ENCODE measurements at places on chromosomes 3 and 15.

GRCh38 chr15:34818526-34818925 is 23.2 kb upstream of the ACTC1 start:
- no peak for DNase-seq

GRCh38 chr3:178434206-178434805 is 101.9 kb upstream of the KCNMB2 start:
- no peak for DNase-seq

DNA sequence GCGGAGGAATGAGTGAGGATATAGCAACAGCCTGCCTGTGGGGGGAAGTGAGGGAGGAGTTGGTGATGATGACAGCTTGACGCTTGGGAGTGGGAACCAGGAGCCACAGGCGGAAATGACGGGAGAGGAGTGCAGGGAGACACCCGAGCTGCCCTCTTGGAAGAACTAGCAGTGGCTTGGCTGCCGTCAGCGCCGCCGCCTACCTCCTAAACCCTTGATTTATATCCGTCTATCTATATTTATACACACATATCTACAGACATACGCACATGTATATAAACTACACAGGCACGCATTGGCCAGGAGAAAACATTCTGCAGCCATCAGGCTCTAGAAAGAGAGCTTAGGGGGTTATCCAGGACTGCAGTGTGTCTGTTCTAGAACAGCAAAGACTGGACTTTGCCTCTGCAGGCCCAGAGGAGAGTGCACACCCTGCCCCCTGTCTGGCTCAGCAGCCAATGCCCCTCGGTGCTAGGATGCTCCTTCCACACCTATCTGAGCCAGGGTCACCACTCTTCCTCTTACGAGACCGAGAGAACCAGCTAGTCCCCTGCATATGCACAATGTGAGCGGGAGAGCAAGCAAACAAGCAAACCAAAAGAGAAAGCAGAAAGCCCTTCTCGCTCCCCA is 45.3 kb upstream of the MAGEF1 start:
- DNase-seq = no peak

DNA sequence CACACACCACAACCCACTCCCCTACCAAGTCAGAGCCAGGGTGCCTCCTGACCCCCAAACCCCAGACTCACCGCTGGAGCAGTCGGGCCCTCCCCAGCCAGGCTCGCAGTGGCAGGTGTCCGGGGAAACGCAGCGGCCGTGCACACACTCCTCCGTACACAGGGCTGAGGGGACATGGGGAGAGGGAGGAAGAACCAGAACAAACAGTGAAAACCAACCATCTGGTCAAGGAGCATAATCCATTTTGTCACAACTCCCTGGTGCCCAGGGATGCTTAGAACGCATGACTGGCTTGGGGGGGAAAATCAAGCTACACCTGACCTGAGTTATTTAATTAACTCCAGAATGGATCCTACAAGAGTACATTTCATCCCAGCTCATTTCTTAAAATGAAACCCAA is 159.2 kb downstream of the MEGF11 start:
- no peak for DNase-seq

GRCh38 chr3:112109322-112109721 is 23.1 kb downstream of the C3orf52 start:
- no peak for DNase-seq

DNA sequence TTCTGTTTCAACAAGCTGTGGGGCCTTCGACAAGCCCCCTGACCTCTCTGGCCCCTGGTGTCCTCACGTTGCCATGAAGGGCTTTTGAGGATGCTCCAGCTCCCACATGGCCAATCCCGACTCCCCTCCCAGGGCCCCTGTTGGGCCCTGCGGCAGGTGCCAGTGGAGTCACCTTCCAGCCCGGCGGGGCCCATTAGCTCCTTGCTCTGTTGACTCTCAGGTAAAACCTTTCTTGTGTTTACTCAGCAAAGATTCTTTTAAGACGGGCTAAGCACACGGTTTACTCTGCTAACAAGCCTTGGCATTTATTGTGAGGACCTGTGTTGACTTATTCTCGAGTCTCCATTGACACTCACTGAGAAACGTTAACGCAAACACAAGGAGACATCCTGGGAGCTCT is 15.0 kb downstream of the RPLP1 start:
- no peak for DNase-seq

GRCh38 chr3:120741837-120742197 is 499 bp downstream of the RABL3 start:
- DNase-seq = no peak

DNA sequence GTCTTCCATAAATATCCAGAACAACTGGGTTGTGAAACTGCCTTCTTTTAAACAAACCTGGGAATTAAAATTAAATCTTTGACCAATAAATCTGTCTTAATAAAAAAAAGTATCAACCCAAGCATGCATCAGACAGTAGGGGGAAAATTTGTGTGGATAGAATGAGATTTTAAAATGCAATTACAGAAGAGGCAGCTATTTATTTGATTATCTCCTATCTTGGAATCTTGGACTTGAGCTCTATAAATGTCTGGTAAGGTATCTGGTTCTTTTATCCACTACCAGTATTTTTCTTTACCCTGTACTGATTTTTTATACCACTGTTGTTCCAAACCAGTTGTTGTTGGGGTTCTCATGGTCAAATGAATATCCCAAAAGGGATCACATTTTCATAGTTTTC is 157.6 kb upstream of the VEPH1 start:
- DNase-seq = no peak

- DNase-seq = no peak
Measured at GRCh38 chr3:9135930-9136525, 113.4 kb downstream of the SRGAP3 start.

DNA sequence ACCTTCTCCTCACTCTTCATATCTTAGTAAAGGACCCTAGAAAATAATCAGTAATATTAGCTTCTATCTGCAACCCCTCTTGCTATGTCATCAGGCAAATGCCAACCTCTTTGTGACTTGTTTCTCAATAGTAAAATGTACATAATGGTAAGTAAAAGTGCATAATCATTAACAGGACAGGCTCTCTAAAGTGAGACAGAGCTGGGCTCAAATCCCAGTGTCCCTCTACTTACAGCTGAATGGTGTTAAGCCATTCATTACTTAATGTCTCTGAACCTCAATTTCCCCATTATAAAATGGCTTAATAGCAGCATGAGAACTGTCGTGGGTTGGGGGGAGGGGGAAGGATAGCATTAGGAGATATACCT is 62.6 kb upstream of the ATP11B start:
- no peak for DNase-seq

GRCh38 chr15:29670266-29670665 is 152.0 kb downstream of the TJP1 start:
- DNase-seq = no peak

DNA sequence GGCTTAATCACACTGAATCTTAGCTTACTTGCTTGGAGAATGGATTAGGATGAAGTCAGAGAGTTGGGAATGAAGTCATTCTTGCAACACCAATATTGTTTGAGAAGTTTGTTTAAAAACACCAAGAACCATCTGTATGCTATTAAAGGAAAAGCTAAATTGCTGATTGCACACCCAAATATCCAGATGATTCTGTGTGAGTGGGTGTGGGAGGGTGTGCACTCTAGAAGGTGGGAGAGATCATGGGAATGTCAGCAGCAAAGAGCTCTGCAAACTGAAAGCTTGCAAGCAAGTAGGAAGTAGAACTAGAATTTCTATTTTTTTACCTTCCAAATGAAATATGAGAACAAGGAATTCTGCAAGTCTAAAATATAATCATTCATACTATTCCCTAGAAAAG is 364.9 kb downstream of the NR2F2 start:
- no peak for DNase-seq

GRCh38 chr3:29247088-29247745 is 33.7 kb upstream of the RBMS3 start:
- no peak for DNase-seq

DNA sequence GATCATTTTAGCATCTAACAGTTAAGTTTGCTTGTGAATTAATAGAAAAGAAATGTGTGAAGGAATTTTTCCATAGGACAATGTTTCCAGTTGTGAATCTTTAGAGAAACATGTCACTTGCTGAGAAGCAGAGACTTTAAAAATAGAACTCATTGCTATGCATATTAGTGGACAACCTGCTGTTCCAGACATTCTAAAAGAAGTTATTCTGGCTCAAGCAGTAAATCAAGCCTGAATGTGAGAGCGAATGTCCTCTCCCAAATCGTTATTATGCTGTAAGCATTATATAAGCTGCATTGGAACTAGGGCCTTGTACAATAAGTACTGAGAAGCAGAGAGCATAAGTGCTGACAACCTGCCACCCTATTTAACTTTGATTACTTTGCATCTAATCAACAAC is 990.9 kb downstream of the PLOD2 start:
- DNase-seq = no peak

GRCh38 chr3:73772076-73772886 is 147.5 kb upstream of the PDZRN3 start:
- DNase-seq = no peak

DNA sequence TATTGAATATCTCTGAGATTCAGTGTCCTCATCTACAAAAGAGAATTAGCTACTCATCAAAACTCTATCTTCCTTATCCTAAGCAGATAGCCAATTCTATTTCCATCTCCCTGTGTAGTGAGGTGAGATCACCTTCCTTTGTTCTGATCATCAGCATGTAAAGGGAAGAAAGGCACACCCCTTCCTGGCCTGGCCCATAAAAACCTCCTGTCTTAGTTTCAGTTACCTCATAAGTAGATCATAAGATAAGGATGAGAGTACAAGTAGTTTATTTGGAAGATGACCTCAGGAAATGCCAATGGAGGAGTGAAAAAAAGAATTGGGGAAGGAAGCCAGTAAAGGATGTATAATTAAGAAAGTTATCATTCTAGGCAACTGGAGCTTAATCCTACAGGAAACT is 114.5 kb upstream of the GADL1 start:
- no peak for DNase-seq

DNA sequence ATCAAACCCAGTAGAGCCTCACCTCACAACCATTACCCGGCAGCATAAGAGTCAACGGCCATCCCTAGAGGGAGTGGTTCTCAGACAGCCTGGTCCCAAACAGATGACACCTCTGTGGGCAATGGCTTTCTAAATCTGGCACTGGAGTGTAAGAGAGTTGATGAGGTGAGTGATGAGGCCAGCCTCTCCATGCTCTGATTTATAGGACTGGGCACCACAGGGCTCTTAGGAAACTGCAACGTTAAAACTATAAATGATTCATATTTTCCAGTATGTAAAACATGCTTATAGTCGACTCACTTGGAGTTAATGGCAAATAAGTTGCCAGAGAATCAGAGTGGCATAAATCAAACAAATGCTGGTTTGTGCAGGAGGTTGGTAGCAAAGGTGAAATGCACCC is 187.7 kb downstream of the GREM1 start:
- DNase-seq = no peak

GRCh38 chr3:47314056-47314764 is 31.5 kb downstream of the KLHL18 start:
- DNase-seq = no peak

GRCh38 chr3:99128725-99129505 is 227.4 kb upstream of the DCBLD2 start:
- DNase-seq = no peak

DNA sequence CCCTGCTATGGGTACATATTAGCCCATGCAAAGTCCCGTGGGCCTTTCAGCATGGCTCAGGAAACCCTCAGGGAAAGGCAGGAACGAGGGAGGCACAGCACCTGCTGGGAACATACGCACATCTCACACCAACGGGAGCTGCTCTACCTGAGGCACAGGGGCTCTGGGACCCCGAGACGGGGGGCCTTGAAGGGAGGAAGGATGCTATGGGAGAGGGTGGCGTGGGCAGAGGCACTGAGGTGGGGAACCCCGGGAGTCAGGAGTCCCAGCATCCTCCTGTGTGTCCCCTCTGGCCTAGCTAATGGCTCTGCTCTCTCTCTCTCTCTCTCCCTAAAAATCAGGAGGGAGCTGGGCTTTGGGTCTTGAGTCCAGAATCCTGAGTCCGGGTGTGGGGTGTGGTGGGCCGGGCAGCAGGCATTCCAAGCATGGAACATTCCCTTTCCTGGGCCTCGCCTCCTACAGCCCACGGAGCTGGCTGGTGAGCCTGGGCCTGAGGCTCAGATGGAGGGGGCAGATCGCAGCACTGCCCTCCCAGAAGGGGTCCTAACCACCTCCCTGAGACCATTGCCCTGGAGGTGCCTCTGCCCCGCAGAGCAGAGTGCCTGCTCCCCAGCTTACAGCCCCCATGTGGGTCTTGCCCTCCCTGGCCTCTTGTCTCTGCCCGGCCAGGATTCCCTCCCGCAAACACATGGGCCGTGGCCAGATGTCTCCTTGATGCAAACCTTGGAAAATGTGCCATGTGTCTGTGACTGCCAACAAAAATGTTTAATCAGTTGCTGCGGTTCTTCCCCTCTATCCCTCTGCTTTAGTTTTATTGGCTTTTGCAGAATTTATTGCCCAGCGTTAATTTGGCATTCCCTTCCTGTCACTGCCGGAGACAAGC is 101.6 kb downstream of the TMEM266 start:
- DNase-seq = no peak

DNA sequence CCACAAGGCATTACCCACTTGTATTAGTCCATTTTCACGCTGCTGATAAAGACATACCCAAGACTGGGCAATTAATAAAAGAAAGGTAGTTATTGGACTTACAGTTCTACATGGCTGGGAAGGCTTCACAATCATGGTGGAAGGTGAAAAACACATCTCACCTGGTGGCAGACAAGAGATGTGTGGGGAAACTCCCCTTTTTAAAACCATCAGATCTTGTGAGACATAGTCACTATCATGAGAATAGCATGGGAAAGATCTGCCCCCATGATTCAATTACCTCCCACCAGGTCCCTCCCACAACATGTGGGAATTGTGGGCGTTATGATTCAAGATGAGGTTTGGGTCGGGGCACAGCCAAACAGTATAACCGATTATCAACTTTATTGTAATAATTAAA is 17.0 kb upstream of the CMC1 start:
- no peak for DNase-seq

- no peak for DNase-seq
Measured at GRCh38 chr3:172135820-172136219, 96.4 kb downstream of the FNDC3B start.

DNA sequence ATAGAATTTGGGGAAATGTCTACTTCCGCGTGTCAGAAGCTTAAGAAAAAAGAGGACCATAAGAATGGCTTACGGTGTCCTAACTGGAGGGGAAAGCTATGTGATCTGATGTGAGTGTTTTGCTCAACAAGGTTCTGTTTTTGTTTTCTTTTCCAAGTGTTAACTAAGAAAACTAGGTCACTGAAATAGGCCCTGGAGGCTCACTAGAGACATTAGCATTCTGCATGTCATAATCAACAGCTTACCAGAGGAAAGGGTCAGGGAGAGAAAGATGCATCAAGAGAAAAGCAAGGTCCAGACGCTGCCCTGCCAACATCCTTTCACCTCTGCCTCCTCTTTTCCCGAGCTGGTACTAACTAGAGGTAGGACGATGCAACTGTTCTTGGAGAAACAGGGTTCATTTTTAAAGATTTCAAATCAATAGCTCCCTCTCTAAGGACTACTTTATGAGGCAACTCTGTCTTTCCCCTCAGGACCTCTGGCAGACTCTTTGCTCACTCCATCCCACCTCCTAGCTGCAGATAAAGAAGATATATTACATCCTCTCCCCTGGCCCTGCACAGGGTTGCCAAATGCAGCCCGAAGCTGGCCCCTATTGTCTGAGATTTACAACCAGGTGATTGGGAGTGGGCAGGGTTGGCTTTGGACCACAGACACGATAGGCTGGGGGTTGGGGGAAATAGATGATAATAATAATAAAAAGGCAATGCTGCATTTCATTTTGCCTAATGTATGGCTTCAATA is 209.9 kb upstream of the SLC2A2 start:
- DNase-seq = no peak

All from activated CD4-positive, alpha-beta T cell treated with anti-CD3 and anti-CD28 coated beads for 1 hour (primary cell).